ENCODE measurements at places on chromosomes 16 and 17.

DNA sequence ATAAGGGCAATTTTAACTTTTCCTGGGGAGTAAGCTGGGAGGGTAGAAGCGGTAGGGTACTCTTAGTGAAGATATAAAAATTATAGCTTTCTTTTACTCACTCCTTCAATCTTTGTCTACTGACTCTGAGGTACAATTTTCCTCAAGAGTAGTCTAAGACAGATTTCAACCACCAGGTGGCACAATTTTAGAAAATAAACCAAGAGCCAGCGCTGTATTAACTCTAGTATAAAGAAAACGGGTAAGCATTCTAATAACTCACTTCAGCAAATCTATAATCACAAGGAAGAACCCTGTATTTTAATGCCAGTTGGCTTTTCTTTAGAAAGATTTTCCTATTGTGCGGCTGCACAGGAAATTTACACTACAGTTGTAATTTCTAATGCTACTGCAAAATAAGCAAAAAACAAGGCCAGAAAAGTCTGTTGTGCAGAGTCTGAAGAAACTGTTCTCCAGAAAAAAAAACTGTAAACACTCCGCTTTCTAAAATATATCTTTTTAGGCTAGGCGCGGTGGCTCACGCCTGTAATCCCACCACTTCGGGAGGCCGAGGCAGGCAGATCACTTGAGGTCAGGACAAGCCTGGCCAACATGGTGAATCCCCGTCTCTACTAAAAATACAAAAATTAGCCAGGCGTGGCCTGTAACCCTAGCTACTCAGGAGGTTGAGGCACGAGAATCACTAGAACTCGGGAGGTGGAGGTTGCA lies 1.9 kb downstream of the CMC2 start:
- no peak for DNase-seq

- DNase-seq, result no peak
These were observed 114.0 kb downstream of the PRKCA start for GRCh38 chr17:66416207-66416940.

DNA sequence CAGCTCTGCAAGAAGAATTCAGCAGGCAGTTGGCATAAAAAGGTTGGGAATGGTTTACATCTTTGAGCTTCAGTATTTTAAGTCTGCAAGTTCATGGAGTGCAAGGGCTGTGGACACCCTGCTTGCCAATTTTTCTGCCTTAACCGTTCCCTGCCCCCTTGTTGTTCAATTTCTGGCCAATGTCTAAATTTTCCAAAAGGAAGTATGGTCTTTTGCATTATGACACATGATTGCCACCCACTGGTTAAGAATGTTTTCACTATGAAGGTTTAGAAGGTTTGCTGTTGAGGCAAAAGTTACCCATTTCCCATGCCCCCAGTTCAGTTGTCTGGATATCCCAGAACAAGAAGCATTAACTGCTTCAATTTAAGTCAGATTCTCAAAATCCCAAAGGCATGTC lies 441.9 kb downstream of the CDH13 start:
- DNase-seq, result no peak

- no peak for DNase-seq
These were observed 387.3 kb downstream of the MAF start for GRCh38 chr16:79213214-79213613.

- no peak for DNase-seq
These were observed 296.9 kb downstream of the TMEM114 start for GRCh38 chr16:8293413-8293812.

- DNase-seq, result no peak
These were observed 110.0 kb downstream of the GAS7 start for GRCh38 chr17:10088444-10088843.

GRCh38 chr16:52462816-52463215 lies 84.1 kb downstream of the TOX3 start:
- no peak for DNase-seq

- no peak for DNase-seq
These were observed 44.5 kb downstream of the ANKFY1 start for GRCh38 chr17:4219241-4219640.

DNA sequence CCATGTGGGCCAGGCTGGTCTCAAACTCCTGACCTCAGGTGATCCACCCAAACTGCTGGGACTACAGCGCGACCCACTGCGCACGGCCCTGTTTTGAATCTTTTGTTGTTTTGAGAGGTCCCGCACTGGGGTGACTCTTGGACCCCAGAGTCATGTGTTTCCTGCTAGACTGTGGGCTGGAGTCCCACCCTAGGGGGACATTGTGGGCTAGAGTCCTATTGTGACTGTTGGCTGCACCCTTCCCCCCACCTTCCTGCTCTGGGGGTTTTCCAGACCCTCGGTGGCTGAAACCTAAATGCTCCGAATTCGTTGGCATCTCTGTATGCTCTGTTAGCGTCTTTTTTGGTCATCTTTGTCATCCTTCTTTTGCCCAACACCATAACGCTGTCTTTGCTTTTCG lies 16.0 kb downstream of the NUPR1 start:
- no peak for DNase-seq

DNA sequence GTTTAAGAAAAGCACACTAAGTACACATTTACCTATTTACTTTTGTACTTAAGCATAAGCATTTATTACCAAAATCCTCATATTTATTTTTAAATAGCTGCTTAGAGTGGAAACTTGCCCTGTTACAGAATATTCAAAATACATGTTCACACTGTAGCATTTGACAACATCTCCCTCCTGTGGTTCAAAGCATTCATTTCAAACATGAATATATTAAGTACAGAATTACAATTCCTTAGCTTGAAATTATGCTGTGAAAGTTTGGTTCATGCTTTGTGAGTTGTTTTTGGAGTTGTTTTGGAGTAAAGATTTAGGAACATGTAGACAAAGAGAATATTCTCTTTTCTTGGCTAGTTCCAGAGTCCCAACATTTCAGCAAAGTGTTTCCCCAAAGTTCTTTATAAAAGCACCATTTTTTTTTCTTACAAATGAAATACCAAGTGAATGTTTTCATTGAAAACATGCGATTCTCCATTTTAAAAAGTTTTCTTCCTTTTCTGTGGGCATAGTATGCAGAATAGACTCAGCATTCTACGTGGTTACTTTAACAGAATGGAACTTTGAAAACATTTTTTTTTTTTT lies 33.2 kb downstream of the TUBD1 start:
- no peak for DNase-seq

DNA sequence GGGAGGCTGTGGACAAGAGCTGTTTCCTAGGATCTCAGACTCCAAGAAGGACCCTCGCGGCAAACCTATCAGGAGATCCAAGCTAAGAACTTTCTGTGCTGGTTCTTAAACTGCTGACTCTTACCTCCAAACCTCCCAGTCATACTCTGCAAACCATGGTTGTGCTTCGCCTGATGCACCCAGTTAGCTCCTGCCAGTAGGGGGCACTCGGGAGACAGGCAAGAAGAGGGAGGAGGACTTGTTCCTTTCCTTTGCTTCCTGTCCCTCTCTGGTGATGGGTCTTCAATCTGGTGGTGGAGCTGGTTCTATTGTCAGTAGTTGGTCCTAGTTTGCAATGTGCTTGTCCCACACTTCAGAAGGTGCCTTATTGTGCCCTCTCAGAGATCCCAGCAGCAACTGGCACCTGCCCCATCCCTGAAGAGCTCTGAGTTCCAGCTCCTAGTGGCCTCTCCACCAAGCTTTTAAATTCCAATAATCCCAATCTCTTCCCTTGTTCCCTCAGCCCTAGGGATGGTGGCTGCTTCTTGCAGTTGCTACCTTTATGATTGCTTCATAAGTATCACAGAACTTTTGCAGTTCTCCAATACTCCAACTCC lies 113.5 kb upstream of the RPL38 start:
- DNase-seq, result peak; percentile 4

- DNase-seq, result no peak
These were observed 58.2 kb downstream of the FTO start for GRCh38 chr16:53761962-53762703.

DNA sequence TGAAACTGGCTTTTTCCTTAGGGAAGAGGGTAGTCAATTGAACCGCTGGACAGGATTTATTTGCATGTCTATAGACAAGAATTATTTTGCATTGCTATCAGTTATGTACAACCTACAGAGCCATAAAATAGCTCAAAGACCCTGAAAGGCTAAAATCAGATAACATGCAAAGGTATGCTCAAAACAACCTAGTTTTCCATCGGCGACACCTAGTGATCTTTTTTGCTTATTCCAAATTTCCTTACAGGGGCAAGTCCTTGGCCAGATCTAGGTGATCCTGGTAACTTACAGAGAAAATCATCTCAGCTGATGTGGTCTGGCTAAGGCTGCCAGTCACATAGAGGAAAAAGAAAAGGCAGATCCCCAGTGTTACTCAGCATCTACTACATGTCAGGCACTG lies 141.2 kb upstream of the RPL38 start:
- no peak for DNase-seq

DNA sequence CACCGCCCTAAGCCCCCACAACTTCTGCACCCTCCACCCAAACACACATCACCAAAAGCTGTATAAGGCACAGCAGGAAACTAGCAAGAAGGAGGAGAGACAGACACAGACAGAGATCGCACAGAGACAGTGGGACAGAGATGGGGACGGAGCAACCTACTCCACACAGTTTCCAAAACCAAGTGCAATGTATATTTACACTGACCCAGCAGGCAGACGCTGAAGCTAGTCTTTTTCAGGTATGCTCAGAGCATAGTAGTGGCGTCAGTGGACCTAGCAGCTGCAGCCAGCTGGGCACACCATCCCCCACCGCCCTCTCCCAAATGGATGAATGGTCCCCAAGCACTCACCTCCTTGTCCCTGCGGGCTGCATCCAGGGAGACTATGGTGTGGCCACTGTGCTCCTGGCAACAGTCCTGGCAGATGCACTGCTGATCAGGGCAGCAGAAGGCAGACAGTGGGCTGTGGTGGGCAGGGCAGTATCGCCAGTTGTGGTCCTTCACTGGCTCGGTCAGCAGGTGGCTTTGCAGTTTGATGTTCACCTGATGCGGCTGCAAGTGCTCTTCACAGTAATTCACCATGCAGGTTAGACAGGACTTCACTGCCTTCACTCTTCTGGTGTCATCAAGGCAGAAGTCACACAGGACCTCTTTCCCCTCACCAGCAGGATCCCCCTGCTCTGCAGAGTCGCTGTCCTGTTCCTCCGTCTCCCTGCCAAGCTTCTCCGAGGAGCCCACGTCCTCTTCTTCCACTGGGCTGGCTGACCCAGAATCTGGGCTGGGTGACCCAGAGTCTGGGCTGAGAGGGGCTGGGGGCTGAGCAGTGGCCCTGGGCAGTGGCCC lies 31.5 kb upstream of the FBXW10B start:
- DNase-seq, result no peak

DNA sequence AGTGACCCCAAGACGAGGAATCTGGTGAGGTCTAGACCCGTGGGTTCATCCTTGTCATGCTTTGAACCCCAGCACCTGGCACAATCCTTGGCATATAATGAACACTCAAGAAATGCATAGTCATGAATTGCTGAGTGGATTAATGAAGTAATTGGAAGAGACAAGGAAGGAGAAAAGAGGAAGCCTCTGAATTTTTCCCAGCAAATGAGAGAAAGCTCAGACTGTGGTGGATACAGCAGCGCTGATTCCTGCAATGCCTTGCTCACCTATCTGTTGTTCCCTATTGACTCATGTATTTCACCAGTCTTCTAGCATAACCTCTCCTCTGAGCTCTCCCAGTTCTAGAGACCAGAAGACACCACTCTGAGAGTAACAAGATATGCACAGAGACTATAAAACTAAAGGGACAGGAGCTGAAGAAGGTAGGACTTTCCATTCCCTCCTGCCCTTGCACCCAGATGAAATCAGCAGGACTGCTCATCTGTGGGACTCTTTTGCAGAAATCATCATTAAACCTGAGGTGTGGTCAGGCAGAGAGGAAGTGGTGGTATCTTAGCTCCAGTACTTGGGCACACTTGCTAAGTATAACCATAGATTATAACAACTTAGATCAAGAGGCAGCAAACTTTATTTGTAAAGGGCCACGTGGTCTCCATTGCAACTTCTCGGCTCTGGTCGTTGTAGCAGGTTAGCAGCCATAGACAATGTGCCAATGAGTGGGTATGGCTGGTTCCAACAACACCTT lies 102.8 kb downstream of the MAF start:
- no peak for DNase-seq

DNA sequence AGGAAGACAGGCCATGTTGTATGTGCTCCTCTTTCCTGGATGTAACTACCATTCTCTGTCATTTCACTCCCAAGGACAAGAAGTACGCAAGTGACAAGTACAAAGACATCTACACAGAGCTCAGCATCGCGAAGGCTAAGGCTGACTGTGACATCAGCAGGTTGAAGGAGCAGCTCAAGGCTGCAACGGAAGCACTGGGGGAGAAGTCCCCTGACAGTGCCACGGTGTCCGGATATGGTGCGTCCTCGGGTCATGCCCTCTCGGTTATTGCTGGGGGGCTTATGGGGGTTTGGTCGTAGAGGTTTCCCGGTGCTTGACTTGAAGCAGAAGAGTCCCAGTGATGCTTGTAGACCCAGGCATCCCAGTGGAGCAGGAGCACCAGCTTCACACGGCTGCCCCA lies 29.0 kb downstream of the PLD6 start:
- DNase-seq, result no peak

DNA sequence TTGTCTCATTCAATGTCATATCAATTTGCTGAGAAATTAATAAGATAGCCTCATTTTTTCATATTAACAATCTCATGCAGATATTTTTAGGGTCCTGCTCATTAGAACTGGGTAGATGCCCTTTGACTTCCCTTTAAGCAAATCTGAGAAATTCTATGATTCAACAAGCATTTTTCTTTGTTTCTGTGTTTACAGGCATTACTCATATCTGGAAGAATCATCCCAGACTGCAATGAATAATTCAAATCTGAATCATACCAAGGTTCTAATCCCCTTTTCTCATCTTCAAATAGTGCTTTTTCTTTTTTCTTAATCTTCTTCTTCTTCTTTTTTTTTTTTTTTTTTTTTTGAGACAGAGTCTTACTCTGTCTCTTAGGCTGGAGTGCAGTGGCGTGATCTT lies 69.2 kb upstream of the KIFC3 start:
- no peak for DNase-seq

- no peak for DNase-seq
These were observed 2.2 kb downstream of the UBE2Z start for GRCh38 chr17:48910370-48910769.

GRCh38 chr16:87047221-87048037 lies 269.8 kb downstream of the C16orf95 start:
- no peak for DNase-seq

DNA sequence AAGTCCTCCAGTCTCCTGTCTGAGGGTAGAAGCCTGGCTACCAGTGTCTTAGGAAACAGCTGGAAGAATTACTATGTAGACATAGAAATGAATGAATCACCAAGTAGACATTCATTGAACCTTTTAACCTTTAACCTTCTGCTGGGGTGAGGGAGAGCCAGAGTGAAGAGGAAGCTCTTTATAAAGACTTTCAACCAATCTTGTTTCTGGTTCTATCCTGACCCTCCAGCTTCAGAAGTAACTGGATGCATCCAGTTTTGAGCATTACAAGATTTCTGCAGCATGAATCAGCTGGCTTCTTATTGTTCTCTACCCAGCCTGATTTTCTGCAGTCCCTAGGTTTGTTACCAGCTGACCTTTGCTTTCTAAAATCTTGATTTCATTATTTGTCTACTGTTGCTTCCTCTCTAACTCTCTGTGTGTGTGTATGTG lies 8.5 kb downstream of the TEKT1 start:
- DNase-seq, result no peak

DNA sequence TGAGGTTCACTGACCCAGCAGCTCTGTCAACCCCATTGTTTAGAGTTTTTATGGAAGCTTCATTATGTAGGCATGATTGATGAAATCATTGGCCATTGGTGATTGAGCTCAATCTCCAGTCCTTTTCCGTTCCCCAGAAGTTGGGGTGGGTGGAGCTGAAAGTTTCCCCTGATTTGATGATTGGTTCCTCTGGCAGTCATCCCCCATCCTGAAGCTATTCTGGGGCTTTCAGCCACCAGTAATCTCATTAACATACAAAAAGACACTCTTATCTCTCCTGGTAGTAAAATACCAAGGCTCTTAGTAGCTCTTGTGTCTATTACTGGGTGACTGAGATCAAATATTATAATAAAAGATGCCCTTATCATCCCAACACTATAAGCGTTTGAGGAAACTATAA lies 67.1 kb downstream of the TANC2 start:
- no peak for DNase-seq

Measured in stimulated activated CD4-positive, alpha-beta T cell treated with anti-CD3 and anti-CD28 coated beads, Interleukin-1b, Interleukin-23, amount 100 ng/mL, for 1 hour (primary cell).